Epithelial cell of esophagus (primary cell): ENCODE measurements at places on chromosomes 2 and 18.

DNA sequence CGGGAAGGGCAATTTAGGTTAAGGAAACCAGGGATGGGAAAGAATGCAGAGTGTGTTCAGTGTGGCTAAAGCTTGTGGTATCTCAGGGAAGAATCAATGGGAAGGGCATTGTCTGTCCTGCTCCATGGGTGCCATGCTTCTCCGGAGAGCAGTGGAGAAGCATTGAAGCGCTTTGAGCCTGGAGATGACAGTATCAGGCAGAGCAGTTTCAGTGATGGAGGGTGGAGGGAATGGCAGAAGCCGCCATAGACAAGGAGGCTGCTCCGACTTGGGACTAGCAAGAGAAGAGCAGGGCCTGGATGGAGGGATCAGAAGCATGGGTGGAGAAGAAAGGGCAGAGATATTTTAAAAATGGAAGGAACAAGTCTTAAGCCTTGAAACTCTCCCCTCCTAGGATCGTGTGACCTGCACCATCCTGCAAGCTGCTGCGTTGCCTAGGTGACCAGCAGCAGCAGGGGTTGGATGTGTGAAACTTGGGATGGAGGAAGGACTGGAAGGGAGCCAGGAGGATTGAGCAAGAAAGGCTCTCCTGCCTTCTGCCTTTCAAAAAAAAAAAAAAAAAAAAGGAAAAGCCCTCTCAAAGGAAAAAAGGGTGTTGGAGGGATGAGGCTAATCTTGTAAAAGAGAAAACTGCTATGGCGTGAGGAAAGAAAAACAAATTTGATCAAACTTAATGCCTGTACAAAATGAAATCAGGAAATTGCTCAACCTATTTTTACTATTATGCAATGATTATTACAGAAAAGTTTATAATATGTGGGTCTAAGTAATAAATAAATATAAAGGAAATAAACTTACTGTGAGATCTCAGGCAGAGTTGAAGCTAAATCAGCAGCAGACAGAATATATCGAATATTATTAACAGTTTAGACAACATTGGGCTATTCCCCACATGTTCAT, 493.8 kb upstream of the NRP2 start:
- DNase-seq, result peak; percentile 36

DNA sequence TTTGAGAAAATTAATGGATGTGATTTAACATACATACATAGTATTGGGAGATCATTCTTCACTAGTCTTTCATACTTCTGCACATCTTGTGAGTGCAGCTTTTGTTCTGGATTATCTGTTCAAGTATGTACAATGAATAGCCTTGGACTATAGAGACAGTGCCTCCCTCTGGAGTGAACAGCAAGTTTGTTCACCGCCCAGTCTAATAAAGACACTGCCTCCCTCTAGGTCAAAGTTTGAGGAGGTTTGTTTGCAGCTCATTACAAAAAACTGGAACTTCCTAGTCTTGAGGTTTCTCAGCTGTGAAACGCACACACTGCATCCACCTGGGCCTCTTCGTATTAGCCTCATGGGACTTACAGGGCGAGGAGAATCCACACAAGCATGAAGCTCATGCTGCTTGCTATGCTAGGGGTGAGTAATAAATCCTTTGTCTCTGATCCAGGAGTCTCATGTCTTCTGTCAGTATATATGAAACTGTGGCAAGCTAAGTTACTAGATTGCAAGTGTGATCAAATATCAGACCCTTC, 26.0 kb upstream of the LAPTM4A start:
- no peak for DNase-seq

DNA sequence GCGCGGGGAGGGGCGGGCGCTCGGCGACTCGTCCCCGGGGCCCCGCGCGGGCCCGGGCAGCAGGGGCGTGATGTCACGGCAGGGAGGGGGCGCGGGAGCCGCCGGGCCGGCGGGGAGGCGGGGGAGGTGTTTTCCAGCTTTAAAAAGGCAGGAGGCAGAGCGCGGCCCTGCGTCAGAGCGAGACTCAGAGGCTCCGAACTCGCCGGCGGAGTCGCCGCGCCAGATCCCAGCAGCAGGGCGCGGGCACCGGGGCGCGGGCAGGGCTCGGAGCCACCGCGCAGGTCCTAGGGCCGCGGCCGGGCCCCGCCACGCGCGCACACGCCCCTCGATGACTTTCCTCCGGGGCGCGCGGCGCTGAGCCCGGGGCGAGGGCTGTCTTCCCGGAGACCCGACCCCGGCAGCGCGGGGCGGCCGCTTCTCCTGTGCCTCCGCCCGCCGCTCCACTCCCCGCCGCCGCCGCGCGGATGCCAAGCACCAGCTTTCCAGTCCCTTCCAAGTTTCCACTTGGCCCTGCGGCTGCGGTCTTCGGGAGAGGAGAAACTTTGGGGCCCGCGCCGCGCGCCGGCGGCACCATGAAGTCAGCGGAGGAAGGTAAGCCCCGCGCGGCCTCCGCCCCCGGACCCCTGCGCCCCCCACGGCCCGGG, at the start of gene NFATC1:
Gene NFATC1, plus strand, starts transcription at position 170 of the 644 bp plus-strand sequence. Its CDS starts 295 bp downstream, at position 465.
- peak; percentile 67 for DNase-seq

GRCh38 chr2:28390241-28390745, 2.4 kb upstream of the FOSL2 start:
- peak; percentile 89 for DNase-seq

GRCh38 chr2:185279999-185280398, 458.6 kb upstream of the FSIP2 start:
- DNase-seq, result peak; percentile 24

GRCh38 chr18:32244881-32245280, 55.0 kb downstream of the MEP1B start:
- no peak for DNase-seq

GRCh38 chr2:1305342-1306013, 107.8 kb upstream of the TPO start:
- DNase-seq, result no peak

- DNase-seq, result no peak
These were observed 194.2 kb downstream of the GLI2 start for GRCh38 chr2:120929829-120930228.

GRCh38 chr18:56532176-56532840, 106.1 kb downstream of the TXNL1 start:
- DNase-seq, result peak; percentile 42

GRCh38 chr2:46666754-46667153, 187.4 kb downstream of the TMEM247 start:
- DNase-seq, result no peak

DNA sequence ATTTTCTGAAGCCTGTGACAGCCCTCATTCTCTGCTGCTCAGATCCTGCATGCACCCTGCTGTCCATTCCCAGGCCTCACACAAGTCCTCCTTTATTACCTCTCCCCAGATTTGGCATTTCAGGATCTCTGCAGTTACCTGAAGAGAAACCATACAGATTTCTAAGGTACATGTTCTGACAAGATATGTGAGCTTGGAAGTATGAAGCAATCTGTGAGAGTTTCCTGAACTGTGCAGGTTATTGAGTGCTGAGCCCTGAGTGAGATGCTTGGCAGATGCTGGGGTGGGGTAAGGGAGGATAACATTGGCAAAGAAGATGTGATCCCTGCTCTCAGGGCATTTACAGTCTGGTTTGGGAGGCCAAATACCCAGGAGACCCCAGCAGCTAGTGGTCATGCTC, 122.1 kb upstream of the STPG4 start:
- peak; percentile 85 for DNase-seq

- DNase-seq, result no peak
These were observed 179.4 kb upstream of the FN1 start for GRCh38 chr2:215615067-215615802.

DNA sequence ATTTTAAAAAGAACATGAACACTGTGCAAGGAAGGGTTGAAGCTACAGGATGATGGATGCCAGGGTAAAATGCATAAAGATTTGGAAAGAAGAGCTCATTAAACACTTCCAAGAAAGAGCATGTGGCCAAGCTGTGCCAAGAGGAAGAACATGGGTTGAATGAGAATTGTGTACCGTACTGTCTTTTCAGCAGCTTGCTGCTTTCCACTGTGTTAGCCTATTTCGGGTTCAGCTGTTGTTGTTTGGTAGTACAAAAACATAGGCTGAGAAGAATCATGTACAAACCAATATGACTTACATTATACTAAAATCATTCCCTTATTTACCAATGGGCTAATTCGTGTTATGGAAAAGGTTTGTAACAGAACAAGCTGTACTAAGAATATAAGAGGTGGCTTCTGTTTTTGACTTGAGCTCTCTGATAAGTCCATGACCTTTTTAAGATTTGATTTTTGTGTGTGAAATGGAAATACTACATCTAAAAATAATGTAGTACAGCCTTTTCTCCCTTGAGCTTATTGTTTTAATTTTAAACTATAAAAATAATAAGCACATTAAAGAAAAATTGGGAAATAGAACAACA, 188.3 kb upstream of the STON1 start:
- DNase-seq, result no peak

GRCh38 chr2:186522450-186522849, 36.4 kb downstream of the ZC3H15 start:
- DNase-seq, result no peak

GRCh38 chr18:79105455-79105854, 36.3 kb downstream of the ATP9B start:
- no peak for DNase-seq

- no peak for DNase-seq
These were observed 46.5 kb downstream of the MAPRE2 start for GRCh38 chr18:35087726-35088125.

- DNase-seq, result no peak
These were observed 18.6 kb upstream of the REG3A start for GRCh38 chr2:79178076-79178674.

GRCh38 chr2:45957533-45958227, 306.2 kb downstream of the PRKCE start:
- no peak for DNase-seq

DNA sequence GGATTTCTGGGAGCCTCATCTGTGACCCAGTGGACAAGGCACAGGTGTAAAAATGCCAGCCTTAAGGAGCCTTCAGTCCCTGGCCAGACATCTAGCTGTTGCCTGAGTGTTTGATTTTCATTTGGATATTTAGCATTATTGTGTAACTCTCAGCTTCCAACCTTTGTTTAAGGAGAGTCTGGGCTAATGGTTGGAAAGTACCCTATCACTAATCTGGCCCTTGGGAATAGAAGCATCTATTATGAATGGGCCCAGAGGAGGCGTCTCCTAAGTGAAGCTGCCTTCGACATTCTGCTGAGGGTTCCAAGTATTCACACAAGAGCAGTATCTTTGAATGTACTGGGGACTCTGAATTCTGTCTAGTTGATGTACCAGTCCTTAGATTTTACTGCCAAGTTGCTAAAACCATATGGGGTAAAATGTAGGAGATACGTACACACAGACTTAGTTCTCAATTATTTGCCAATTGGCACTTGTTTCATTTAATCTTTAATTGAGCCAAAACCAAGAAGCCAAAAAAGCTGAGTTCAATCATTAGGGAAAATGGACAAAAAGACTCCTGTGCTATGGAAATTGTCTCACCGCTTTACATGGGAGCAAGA, 7.2 kb upstream of the ANKRD29 start:
- DNase-seq, result no peak

GRCh38 chr2:184047536-184047935, 550.8 kb upstream of the ZNF804A start:
- DNase-seq, result no peak

DNA sequence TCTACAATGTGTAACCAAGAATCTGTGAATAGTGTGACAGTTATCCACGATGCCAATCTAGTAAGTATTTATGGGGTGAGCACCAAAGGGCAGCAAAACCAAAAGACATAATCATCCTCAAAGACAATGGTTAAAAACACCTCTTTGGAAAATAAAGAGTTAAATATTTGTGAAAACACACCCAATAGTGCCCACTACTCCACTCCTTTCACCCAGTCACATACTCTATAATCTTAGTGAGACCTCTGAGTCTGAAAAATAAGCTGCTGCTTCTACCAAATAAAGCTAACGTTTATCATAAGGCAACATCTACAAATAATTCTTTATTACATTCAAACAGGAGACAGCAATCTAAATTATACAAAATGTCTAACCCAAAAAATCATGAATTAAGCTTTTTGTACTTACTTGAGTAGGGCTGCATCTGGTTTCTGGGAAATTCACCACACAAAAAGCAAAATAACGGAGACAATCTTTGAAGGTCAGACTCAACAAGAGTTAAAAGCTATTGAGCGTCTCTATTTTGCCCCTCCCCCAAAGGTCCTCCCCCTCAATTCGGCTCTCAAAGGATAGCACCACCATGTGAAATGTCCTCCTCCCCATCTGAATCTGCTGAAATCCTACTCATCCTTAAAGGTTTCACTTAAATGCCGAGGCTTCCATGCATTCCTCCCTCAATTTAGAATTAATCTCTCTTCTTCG, 2.0 kb downstream of the RAPH1 start:
- peak; percentile 19 for DNase-seq

GRCh38 chr2:99028558-99028957, 92.5 kb upstream of the CRACDL start:
- no peak for DNase-seq
